ENCODE measurements at places on chromosomes 6 and 20.

DNA sequence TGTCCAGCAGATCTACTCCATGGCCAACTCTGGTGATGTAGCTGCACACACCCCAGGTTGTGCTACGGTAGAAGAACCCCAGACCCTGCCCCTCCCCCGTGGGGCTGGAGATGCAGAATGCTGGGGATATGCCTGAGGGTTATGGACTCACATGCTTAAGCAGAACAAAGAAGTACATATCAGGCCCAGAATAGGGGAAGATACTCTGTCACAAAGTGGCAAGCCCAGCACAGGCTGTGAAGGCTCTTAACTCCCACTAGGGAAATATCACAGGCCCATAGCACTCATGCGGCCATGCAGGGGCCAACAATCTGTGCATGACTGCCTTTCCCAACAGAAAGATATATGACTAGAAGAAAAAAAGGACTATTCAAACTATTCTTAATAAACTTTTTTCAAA lies 234.9 kb downstream of the KCNQ5 start:
- no peak for DNase-seq

GRCh38 chr6:105593805-105594671 lies 191.2 kb upstream of the PREP start:
- DNase-seq, result no peak

- DNase-seq, result no peak
Observed at GRCh38 chr6:21219856-21220255, 373.7 kb upstream of the SOX4 start.

- no peak for DNase-seq
Observed at GRCh38 chr6:30683183-30683979, 3.1 kb downstream of the PPP1R18 start.

DNA sequence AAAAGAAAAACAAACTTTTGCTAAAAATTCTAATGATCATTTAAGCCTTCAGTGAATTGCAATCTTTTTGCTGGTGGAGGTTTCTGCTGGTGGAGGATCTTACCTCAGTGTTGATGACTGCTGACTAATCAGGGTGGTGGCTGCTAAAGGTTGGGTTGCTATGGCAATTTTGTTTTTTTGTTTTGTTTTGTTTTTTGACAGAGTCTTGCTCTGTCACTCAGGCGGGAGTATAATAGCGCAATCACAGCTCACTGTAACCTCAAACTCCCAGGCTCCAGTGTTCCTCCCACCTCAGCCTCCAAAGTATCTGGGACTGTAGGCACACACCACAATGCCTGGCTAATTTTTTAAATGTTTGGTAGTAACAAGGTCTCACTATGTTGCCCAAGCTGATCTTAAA lies 94.7 kb downstream of the ANKRD6 start:
- no peak for DNase-seq

DNA sequence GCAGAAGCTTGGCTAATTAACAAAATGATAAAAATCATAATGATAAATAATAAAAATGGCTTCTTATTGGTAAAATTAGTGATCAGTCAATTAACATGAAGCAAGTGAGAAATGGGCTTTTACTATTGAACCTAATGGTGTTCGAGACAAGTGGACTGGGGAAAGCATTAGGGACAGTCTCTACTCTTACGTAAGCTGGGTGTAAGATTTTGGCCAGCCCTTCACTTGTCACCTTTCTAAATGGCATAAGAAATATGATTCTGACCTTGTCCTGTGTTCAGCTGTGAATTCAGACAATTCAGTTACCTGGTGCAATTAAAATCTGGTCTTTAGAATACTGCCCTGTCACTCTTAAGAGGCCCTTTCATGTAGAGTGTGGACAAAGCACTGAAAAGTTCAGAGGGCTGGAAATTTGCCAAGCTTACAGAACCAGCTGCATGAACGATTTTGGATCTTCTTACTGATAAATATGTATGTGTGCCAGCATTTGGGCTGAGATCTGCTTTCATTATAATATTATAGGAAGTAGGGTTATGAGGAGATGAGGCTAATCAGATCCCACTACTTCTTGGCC lies 115.9 kb downstream of the QRSL1 start:
- no peak for DNase-seq

DNA sequence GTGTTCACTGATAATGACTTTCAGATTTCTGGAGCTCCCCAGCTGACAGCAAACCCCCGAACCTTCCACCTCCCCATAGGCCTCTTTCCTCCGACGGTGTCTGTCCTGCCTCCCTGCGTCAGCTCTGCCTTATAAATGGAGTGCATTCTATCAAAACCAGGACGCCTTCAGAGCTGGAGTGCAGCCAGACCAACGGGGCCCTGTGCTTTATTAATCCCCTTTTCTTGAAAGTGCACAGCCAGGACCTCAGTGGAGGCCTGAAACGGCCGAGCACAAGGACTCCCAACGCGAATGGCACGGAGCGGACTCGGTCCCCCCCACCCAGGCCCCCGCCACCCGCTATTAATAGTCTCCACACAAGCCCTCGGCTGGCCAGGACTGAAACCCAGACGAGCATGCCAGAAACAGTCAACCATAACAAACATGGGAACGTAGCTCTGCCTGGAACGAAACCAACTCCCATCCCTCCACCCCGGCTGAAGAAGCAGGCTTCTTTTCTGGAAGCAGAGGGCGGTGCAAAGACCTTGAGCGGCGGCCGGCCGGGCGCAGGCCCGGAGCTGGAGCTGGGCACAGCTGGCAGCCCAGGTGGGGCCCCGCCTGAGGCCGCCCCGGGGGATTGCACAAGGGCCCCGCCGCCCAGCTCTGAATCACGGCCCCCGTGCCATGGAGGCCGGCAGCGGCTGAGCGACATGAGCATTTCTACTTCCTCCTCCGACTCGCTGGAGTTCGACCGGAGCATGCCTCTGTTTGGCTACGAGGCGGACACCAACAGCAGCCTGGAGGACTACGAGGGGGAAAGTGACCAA lies 42.3 kb upstream of the NAA20 start:
- no peak for DNase-seq

DNA sequence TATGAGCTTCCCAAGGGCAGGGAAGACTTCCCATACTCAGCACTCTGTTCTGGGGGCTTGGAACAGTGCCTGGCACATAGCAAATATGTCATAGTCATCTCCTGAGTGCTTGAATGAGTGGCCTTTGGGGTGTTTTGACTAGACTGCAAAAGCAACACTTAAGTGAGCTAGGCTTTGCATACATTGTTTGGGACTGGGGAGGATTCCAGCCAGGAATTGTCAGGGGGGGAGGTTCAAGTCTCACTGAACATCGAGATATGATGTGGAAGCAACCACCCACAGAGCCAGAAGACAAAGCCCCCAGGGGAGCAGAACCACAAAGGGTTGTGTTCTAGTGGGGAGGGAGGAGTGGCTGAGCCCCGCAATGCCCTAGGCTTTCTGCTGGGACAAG lies 98.4 kb downstream of the SYCP2 start:
- DNase-seq, result no peak

DNA sequence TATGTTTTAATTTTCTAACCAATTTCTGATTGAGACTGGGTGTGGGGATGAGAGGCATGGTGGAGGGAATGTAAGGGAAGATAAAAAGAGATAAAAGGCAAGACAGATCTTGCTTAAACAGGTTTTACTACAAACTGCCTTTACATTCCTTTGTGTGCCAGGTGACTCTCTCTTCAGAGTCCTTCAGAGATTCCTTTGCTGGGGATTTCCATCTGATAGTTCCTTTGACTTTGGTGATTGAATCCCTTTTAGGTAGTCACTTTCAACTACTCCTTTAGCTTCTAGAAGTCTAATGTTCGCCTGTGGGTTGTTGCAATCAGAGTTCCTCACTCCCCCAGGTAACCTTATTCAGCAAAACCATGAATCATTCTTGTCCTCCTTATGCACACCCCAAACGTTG lies 283.3 kb upstream of the MANEA start:
- DNase-seq, result no peak

DNA sequence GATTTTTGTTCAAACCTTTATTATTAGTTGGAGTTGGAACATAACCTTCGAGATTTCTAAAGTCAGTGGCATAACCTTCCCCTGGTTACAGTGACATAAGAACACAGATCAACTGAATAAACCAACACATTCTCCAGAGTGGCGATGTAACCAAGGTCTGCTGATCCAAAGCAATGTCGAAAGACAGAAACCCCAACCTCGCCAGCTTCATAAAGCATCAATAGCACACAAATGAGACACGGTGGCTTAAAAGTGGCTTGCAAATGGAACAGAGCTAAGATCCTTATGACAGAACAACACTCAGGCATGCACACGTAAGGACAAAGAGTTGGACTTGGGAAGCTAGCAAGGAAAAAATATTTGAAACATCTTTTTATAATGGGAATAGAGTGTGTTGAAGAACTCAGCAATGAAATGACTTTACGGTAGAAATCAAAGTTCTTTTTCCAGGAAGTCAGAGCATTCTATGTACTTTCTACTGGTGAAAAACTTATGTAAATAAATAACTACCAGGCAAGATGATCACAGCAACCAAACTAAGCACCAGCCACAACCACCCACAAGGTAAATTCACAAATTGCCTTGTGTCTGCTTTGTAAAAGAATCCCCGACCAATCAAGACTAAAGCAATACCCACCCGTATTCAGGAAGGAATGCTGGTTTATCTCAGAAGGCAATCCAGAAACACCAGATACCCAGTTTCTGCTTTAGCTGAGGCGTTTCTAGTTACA lies 61.0 kb upstream of the NHSL1 start:
- DNase-seq, result no peak

GRCh38 chr6:70099732-70100131 lies 203.2 kb downstream of the COL9A1 start:
- no peak for DNase-seq

- no peak for DNase-seq
Observed at GRCh38 chr6:21157186-21157929, 436.2 kb upstream of the SOX4 start.

Measured in GF-D8 (cell line).